ENCODE measurements at places on chromosomes 7 and 10.

DNA sequence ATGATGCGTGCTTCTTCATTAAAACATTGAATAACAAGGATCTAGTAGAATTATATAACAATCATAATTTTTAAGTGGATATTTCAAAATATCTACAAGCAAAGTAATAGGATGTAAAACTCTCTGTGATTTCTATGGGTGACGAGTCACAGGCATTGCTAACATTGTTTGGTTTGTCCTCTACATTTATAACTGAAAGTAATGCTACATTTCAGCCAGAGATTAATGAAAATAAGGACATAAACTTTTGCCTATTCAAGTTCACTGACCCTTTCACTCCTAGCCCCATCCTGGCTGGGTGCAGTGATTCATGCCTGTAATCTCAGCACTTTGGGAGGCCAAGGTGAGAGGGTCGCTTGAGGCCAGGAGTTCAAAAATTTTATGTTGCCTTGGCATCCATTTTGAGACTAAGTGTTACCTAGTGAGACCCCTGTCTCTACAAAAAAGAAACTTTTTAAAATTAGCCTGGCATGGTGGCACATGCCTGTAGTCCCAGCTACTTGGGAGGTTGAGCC lies 38.4 kb upstream of the HSPA12A start:
- no peak for DNase-seq

- DNase-seq, result peak; percentile 26
Measured at GRCh38 chr7:138625084-138625848, 75.9 kb downstream of the SVOPL start.

DNA sequence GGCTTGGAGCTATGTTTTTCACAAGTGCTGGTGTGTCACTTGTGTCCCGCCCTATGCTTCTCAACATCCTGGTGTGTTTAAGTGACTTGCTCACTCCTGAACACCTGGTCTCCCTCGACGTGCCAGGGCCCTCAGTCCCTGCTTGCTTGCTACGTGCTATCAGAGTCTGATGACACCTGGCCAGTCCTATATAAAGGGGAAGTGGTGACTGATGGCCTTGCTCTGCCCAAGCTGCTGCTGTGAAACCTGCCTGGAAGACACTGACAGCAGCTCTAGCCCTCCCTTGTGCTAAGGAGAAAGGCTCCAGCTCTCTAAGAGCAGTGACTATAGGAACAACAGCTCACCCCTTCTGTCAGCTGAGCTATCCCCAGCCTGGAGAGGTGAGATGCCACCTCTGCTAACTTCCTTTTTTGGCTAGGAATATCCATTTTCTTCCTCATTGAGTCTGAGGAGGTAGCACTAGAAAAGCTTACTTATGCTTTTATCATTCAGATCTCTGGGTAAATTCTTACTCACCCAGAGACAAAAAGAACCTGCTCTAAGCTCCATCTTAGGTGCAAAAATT lies 77.2 kb upstream of the PLXNA4 start:
- DNase-seq, result no peak

DNA sequence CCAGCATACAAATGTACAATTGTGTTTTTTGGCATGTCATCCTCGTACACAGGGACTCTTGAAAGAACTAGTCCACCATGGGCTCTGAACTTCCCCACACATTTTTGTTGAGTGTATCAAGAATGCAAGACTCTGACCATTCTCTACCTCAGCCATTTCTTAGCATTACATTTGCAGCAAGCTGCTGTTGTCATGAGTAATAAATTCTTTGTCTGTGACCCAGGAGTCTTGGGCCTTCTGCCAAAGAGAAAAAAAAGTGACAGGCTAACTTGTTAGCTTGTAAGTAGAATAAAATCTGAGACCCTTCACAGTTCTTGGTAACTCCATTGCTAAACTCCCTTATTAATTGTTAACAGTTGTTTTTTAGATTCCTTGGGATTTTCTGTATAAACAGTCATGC lies 542.3 kb upstream of the MBL2 start:
- no peak for DNase-seq

GRCh38 chr7:30744075-30744417 lies 7.9 kb upstream of the INMT start:
- no peak for DNase-seq

GRCh38 chr7:154881526-154881925 lies 121.4 kb downstream of the PAXIP1 start:
- DNase-seq, result no peak

DNA sequence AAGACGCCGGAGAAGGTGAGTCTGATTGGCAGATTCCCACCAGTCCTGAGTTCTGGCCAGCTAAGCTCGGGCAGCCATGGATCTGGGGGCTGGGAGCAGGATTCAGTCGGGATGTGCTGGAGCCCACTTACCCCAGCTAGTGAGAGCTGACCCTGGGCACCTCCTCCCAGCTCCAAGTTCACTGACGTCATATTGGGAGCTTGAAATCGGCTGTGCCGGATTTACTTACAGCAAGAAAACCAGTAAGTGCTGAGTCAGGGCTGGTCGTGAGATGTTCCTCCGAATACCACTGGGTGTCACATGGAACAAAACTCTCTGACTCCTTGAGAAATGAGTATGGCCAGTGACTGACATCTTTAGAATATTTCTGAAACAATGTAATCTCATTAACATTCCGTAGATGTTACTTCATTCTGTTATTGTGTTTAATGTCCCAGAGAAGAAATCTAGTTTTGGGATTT lies 621.2 kb downstream of the SDK1 start:
- no peak for DNase-seq

DNA sequence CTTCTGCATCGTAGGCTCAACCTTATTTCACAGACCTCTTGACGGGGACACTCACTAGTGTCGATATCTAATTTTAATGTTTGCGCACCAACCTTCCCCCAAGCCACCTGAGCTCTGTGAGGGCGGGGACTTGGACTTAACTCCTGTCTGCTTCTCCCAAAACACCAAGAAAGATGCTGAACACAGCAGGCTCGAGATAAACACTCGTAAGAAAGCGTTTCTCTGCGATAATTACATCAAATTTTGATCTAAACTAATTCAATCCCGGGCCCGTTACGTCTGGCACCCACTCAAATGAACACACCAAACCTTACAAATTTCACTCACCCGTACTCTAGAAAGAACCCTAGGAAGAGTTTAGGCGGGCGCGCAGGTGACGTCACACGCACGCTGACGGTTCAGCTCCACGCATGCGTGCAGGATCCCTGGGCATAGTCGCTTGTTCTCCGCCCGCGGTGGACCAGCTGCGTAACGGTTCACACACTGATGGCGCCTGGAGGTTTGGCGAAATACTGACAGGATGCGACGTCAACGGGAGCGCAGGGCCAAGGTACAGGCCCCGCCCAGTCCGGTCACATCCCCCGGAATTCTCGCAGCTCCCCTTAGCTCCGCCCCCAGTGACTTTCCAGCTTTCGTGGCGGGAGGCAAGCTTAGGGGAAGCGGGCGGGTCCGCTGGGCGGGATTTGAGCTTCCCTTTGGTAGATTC lies at the start of gene POT1:
Gene POT1, minus strand, starts transcription at position 359 of the 706 bp plus-strand sequence. CDS start 32,652 bp downstream, outside the sequence.
- DNase-seq, result peak; percentile 97

DNA sequence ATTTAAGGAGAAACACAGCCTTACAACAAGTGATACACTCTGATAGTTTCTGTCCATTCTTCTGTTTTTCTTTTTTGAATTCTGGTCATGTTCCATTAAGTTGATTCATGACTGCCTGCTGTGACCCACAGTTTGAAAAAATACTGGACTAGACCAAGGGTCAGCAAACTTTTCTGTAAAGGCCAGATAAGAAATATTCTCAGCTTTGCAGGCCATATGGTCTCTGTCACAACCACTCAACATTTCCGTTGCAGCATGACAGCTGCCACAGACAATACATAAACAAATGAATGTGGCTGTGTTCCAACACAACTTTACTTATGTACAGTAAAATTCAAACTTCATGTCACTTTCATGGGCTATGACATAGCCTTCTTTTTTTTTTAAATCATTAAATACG lies 156.7 kb downstream of the PLXNA4 start:
- DNase-seq, result no peak

DNA sequence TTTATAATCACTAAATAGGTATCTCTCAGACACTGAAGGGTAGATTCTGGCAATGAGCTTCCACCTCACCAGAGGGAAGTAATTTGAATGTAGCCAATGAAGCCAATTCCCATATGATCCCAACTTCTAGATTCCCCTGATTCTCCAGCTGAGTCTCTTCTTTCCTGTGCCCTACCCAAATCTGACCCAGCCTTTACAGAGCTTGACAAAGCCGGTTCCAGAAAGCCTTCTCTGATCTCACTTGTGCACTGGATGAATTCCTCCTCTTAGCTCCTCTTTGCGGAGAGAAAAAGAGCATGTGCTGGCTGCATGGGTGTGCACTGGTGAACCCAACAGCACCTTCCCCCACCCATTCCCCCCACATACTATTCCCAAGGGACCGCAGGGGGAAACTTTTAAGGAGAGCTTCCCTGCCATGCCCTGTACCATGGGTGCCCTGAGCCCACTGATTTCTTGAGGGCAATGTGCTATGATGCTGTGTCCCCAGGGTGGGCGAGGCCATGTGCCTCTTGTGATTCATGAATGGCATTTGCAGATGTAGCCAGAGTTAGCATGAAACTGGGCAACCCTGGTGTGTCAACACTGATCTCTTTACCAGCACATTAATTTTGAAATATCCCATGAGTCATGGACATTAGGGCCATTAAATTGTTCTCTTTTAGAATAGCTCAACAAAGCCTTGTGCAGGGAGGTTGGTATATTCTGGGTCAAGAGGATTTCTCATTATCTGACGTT lies 50.4 kb upstream of the PLEKHA1 start:
- DNase-seq, result no peak

DNA sequence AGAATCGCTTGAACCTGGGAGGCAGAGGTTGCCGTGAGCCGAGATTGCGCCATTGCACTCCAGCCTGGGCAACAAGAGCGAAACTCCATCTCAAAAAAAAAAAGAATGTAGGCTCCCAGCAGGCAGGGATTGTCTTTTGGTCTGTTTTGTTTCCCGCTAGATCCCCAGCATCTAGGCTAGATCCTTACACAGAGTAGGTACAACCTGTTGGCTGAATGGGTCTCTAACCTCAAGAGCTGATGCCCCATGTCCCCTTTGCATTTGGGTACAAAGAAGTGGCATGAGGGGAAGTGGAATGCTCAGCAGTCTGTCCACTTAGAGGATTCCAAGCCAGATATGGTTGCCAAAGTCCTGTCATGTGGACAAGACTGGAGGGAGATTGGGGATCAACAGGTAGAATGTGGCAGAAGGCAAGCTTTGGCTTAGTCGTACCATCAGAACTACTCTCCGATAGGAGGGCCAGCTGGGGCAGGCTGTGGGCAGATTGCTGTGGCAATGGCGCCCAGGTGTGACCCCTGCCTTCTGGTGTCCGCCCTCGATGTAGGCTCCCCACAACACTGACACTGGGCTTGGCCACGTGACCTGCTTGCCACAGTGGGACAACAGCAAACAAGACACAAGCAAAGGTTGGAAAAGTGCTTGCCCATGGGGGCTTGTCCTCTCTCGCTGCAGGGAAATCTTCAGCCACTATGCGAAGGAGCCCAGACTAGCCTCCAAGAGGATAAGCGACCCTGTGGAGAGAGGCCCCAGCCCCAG lies 21.4 kb downstream of the LEP start:
- DNase-seq, result no peak

DNA sequence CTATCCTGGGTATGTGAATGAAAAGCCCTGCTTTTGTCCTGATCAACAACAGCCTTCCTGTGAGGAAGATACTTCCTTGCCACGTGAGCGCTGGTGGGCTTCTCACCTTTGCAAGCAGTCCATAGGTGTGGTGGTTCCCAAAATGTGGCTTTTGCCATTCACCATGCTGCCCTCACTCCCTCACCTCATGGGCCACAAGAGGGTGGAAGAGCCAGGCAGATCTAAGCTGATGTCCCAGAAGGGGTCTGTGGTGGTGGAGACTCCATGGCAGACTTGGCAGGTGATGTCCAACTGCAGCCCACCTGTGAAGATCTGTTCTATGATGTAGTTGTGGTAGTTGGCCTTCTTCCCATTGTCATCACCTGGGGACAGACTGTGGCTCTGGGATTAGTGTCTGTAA lies 147.4 kb downstream of the BBS9 start:
- DNase-seq, result no peak

DNA sequence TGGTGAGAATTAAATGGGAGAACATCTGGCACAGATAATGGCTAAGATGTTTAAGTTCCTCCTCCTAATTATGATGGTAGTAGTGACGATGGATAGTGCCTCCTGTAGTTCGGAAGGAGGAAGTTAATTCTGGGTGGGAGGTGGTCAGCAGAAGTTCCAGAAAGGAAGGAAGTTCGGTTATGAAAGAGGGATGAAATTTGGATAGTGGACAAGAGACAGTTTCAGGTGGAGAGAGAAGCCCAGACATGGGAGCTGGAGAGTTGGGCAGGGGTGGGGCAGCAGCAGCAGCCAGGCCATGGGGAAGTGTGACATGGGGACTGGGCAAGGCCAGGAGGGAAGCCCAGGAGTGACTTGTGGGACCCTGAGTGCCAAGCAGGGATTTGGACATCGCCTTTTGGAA lies 99.5 kb downstream of the CCNY start:
- no peak for DNase-seq

- DNase-seq, result no peak
Measured at GRCh38 chr7:106515321-106515720, 145.6 kb downstream of the CCDC71L start.

DNA sequence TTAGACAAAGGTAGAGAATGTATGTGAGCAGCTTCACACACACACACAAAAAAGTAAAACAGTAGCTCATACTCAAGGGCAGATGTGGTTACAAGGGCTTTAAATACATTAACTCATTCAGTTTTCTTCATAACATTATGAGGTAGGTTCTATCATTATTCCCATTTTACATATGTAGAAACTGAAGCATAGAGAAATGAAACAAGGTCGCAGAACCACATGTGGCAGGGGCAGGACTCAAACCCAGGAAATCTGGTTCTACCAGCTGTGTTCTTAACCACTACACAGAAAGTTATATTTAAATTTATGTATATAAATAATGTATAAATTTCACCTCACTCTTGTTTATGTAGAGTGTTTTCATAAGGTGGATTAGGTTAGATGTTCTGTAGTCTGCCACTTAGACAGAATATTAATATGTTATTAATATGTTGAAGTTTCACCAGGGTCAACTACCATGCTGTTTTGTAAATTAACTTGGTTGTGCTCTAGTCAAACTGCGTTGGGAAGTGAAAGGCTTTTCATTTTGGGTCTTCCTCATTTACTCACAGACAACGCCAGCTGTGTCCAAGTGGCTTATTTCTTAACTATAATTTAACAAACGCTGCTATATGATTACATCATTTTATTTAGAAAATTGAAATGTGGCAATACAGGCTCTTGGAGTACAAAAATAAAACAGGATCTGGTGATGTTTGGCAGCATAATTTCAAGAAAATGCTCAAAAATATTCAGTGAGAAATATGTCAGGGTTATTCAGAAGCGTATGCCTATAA lies 138.4 kb downstream of the MDFIC start:
- DNase-seq, result no peak

- no peak for DNase-seq
Measured at GRCh38 chr10:47035819-47036337, 124.7 kb downstream of the PTPN20 start.

- DNase-seq, result no peak
Measured at GRCh38 chr7:139588632-139589031, 65.1 kb downstream of the CLEC2L start.

GRCh38 chr7:64811767-64812166 lies 17.5 kb downstream of the ZNF138 start:
- no peak for DNase-seq

GRCh38 chr7:156094350-156095146 lies 282.3 kb upstream of the SHH start:
- no peak for DNase-seq

- DNase-seq, result no peak
Measured at GRCh38 chr10:131848741-131849590, 51.8 kb upstream of the PPP2R2D start.

- no peak for DNase-seq
Measured at GRCh38 chr10:115831016-115831415, 442.0 kb downstream of the GFRA1 start.

GRCh38 chr7:12158334-12159060 lies 52.6 kb upstream of the TMEM106B start:
- DNase-seq, result no peak

Data from CD4-positive, alpha-beta T cell treated with Interleukin-15 for 4 hours (primary cell).